ENCODE measurements at places on chromosomes 1 and 21.

DNA sequence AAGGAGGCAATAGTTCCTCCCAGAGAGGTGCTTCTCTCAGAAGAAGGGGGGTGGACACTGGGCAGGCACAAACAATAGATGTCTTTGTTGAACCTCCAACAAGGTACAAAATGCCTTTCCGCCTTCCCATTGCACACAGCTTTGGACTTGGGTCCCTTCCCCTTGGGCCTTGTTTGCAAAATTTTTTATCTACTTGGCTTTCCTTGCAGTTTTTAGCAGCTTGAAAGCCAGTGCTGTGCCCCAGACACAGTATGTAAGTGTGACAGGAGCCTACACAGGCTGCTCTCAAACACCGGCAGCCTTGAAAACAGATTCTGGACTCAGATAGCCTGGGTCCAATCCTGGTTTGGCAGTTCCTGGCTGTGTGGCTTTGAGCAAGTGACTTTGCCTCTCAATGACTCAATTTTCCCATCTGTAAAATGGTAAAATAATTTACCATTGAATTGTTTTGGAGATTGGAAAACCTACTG is 43.0 kb downstream of the ELAPOR1 start:
- DNase-seq, result no peak

DNA sequence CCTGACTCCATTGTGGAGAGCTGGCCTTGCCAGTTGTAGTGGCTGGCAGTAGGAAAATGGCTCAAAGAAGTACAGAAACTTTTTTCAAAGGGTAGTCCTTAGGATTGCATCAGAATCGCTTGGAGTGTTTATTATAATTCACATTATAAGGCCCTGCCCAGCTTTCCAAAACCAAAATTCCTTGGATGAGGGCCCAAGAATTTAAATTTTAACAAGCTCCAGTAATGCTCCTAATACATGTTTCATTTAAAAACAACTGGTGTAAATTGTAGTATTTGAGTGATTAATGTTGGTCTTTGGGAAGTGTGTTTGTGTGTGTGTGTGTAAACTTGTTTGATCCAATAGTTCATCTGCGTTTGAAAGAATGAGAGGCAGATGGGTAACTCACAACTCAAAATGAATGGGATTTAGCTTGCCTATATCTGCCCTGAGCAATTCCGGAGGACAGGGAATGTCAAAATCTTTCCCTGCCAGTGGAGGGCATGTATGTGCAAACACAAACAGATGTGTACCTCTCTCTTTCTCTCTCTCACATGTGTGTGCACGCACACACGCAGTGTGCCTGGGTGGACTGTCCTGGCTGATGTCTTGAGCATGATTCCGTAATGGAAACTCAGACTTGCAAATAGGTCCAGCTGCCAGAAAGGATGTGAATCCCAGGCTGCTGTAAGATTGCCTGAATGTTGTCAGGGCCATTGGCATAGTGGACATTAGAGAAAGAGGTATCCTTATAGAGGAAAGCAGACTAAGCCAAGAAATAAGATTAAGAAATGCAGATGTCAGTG is 293.1 kb downstream of the LMX1A start:
- DNase-seq, result no peak

DNA sequence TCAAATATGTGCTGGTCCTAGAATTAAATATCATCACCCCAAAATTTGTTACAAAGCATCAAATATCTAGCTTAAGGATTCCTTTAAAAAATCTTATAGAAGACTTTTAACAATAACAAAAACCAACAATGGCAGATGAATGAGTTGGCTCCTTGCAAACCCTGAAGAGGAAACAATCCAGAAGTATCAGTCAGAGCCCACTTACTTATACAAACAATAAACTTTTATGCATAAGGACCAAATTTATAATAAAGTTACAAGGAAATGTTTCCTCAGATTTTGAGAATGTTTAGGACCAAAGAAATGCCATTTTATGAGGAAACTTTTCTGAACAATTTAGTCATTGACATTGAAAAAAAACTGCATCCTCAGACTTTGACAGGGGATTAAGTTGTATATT is 52.7 kb downstream of the LPAR3 start:
- DNase-seq, result no peak

GRCh38 chr1:12244078-12244477 is 14.2 kb downstream of the VPS13D start:
- DNase-seq, result no peak

DNA sequence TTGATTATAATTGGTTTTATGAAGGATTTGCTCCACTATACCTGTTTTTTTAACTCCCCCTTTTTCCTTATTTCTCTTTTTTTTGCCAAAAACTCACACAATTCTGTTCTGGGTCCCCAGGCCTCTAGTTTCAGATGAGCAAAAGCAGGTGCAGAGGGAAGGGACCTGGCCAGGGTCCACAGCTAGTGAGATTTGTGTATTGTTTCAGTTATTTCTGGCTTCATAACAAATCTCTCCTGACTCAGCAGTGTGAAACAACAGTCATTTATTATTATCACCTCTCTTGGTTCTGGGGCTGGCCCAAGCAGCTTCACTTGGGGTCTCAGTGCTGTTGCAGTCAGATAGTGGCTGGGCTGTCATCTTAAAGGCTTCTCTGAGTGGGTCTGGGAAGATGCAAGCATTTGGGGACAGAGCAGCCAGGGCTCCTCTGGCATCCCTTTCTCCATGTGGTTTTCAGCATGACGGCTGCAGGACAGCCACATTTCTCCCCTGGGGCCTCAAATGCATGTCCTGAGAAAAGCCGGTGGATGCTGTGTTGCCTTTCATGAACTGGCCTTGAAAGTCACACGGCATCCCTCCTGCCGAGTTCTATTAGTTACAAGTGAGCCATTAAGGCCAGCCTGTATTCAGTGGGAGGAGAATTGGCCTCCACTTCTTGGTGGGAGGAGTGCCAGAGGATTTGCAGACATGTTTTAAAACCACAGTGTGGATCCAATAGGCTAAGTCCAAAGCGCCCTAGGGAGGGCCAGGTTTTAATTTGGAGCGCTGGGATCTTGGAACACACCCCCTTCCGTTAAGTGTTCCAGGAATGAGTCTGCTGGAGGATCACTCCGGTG is 137.1 kb downstream of the CAMTA1 start:
- peak; percentile 83 for DNase-seq

DNA sequence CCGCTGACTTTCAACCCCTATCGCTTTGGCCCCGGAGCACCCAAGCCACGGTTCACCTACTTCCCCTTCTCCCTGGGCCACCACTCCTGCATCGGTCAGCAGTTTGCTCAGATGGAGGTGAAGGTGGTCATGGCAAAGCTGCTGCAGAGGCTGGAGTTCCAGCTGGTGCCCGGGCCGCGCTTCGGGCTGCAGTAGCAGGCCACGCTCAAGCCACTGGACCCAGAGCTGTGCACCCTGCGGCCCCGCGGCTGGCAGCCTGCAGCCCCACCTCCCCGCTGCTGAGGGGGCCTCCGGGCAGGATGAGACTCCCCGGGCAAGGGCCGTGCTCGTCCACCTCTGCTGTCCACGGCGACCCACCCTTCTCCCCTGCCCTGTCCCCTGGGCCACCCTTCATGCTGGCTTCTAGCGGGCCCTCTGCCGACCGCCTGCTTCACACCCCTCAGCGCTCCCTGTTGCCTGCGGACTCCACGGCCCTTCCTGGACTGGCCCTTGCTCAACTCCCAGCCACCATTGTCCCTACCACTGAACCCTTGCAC is 92.2 kb upstream of the TRABD2B start:
- DNase-seq, result no peak

GRCh38 chr1:20981915-20982314 is 194.8 kb downstream of the EIF4G3 start:
- peak; percentile 46 for DNase-seq

- peak; percentile 58 for DNase-seq
Observed at GRCh38 chr1:22259551-22260282, 116.8 kb upstream of the WNT4 start.

DNA sequence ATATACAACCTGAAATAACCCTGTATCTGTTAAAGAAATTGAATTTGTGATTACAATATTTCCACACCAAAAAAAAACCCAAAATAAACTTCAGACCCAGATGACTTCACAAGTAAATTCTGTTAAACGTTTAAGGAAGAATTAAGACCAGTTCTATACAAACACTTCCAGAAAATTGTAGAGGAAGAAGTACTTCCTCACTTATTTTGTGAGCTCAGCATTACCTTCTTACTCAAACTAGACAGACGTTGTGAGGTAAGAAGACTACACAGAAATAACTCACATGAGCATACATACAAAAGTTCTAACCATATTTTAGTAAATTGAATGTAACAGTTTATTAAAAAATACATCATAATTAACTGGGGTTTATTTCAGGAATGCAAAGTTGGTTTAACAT is 18.8 kb downstream of the RALGPS2 start:
- no peak for DNase-seq

DNA sequence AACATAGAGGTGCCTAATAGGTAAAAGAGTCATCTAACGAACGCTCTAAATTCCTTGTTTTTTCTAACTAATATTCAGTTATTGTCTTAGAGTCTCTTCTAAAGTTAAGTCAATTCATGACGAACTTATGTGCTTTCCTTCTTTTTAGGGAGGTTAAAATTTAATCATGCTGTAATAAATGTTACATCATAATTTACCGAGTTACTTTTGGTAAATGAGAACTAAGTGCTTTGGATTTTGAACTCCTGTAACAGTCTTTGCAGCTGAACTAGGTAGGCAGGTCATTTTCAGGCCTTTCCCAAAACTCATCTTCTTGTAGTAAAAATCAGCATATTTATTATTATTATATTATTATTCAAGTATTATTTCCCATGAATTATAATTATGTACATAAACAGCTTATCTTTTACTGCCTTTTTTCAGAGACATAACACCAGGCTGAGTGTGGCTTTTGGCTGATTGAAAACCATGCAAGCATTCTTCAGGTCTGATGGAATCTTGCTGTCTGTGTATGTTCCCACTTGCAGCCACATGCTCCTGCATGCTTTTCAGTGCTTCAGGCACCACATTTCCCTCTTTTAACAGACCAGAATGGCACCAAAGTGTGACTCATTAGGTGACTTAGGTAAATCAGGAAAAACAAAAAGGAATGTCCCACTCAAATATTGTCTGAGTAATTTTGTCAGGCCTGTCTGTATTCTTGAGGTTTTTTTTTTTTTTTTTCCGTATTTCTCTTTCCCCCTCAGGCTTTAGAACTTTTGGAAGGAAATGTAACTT is 81.0 kb upstream of the CD55 start:
- DNase-seq, result peak; percentile 6

DNA sequence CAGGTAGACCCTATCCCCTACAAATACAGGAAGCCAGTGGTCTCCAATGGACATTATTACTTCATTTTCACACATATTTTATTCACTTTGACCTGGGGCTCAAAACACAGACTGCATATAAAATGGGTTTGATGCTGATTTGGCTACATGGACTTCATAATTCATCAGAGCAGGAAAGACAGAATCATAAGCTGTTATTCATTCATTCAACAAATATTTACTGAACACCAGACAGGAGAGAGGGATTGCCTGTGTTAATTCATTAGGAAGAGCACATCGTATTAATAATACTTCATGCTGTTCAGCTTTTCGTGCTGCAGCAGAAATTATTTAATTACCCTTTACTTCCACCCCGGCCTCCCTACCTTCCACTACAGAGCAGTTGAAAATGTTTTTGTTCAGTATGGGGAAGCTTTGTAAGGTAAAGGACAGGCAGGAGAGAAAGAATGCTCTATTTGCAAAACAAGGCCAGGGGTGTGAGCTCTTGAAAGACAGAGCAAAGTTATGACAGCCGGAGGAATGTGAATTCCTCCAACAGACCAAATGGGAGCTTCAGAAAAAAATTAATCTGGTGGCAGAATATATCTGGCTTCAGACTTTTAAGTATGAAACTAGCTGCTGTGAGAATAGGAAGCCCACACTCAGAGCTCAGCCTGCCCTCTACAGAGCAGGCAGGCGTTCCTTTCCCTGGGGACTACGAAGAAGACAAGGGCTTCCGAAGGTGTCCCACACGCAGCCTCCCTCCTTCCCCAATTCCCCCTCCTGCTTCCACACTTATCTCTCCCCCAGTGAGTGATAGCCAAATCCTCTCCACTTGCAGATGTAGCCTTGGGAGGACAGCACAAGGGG is 58.0 kb downstream of the MDM4 start:
- DNase-seq, result no peak

- DNase-seq, result peak; percentile 73
Observed at GRCh38 chr1:12177999-12178441, 11.2 kb downstream of the TNFRSF1B start.
